ENCODE measurements at places on chromosomes 1 and 21.

GRCh38 chr1:9912264-9912936 is 2.3 kb upstream of the CTNNBIP1 start:
- DNase-seq: no peak

- no peak for DNase-seq
Observed at GRCh38 chr1:110235834-110236682, 25.9 kb downstream of the KCNC4 start.

- no peak for DNase-seq
Observed at GRCh38 chr1:37288900-37289299, 185.5 kb upstream of the ZC3H12A start.

- DNase-seq: no peak
Observed at GRCh38 chr1:61907102-61907501, 164.8 kb downstream of the PATJ start.

GRCh38 chr1:169094897-169095569 is 11.5 kb upstream of the ATP1B1 start:
- no peak for DNase-seq

GRCh38 chr1:46077644-46078043 is 54.8 kb downstream of the PIK3R3 start:
- no peak for DNase-seq

- no peak for DNase-seq
Observed at GRCh38 chr21:21997390-21998333, 999.5 kb downstream of the NCAM2 start.

DNA sequence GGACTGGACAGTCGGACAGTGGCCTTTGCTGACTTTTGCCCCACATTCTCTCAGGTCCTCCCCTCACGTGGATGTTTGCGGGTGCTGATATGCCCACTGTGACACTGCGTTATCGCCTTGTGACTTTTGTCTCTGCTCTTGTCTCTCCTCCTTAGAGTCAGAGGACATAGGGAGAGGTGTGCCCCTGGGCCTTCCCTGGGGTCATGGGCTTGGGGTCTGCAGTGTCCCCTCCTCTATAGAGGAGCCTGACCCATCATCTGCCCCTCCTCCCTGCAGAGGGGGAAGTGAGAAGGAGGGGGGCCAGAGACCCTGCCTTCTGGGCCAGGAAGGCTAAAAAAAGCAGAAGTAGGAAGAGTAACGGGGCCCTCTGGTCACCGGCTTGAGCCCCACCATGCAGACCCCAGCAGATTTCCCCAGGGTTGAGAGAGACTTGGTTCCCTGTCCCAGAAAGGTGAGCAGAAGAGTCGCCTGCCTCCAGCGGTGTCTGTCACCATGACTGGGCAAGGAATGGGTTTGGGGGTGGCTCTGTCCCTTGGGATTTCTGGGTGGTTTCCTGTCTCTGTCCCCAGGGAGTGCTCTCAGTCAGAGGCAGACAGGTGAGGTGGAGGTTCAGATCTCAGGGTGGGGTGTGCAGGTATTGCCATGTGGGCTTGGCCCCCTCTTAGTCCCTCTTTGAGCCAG is 13.3 kb downstream of the RPS6KA1 start:
- DNase-seq: no peak

All from NCI-H1105 (cell line).